ENCODE measurements at places on chromosomes 3 and 15. TPM values are rescaled to one million over a fixed set of nuclear protein-coding genes. Genes with fewer than 3 reads are reported as not detected.

ADCY5 gene
- 10.6 TPM for polyA plus RNA-seq

TM4SF1 gene
- 55.5 TPM for polyA plus RNA-seq

RYR3 gene
- 16.9 TPM for polyA plus RNA-seq

SERPINI2 gene
- polyA plus RNA-seq, result 1.9 TPM

STAB1 gene
- polyA plus RNA-seq, result 37.6 TPM

CIDEC gene
- polyA plus RNA-seq, result not detected

TTLL13 gene
- 0.45 TPM for polyA plus RNA-seq

DNA sequence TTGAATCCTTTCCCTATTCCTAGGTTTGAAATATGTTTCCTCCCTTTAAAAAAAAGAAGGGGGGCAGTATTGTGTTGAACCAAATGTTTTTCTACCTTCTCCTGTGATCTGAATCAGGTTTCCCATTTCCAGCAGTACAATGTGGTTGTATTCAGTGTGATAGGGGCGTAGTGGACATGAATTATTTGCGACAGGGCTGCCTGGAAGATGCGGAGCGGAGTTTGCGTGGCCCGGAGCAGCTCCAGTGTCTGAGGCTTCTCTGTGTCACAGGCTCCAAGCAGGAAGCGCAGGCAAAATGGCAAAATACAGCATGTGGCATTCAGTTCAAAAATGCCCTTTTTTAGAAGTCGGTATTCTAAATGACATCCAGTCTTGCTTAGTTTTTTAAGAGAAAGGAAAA, 154.4 kb downstream of the PGPEP1L start:
- peak; percentile 92 for DNase-seq

- no peak for DNase-seq
Measured at GRCh38 chr3:171836855-171837254, 6.3 kb upstream of the TMEM212 start.

- no peak for DNase-seq
Measured at GRCh38 chr15:80527961-80528360, 123.8 kb downstream of the ARNT2 start.

DNA sequence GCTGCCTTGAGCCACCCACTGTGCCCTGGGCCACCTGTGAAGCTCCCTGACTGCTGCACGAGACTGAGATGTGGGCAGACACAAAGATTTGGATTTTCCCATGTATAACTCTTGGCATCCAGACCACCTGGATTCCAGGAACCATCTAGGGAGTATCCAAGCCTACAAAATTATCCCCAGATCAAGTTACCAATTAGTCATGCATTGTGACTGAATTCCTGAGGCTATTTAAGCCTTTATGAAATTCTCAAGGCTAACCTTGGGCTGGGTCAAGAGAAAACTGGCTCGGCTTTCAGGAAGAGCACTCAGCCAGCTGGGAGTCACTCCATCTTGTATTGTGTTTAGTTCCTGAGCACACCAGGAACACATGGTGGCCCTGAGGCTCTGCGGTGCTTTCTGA, 13.3 kb upstream of the ATP13A5 start:
- peak; percentile 65 for DNase-seq

GRCh38 chr15:89905846-89906378, 6.8 kb downstream of the ARPIN start:
- DNase-seq, result no peak

GRCh38 chr3:94614192-94614591, 551.3 kb downstream of the NSUN3 start:
- DNase-seq, result no peak

GRCh38 chr3:5013021-5013906, 34.0 kb downstream of the BHLHE40 start:
- no peak for DNase-seq

DNA sequence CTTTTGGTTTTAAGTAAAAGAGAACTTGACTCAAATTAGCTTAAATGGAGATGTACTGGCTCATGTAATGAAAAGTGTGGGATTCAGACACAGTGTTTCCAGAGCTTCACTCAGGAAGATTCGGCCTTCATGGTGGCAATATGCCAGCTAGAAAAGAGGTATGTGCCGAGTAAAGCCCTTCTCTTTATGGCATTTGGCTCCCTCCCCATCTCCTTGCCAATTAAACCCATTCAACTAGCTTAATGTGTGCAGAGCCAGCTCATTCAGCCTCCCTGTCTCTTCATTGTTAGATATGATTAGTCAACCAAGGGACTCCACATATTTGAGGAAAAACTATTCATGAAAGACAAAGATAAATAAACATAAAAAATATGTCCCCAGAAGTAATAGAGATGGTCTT, 15.0 kb upstream of the TRANK1 start:
- no peak for DNase-seq

DNA sequence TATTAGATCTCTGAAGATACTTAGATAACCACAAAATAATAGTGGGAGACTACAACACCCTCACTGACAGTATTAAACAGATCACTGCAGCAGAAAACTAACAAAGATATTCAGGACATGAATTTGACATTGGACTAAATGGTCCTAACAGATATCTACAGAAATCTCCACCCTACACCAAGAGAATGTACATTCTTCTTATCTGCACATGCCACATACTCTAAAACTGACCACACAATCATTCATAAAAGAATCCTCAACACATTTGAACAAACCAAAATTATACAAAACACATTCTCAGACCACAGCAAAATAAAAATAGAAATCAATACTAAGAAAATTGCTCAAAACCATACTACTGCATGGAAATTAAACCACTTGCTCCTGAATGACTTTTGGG, 116.3 kb downstream of the DTWD1 start:
- no peak for DNase-seq

DNA sequence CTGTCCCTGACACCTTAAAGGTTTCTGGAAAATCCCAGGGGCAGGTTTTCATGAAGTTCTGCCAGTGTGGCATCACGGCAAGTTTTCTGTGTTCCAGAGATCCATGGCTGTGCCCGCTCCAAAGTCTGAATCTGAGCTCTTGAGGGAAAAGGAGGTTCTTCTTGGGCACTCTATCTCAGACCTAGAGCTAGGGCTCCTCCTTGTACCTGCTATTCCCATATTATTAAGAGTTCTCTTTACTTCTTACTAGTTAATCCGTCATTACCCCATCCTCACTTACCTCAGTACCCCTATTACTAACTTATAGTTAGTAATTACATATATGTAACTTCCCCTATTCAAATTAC, 5.9 kb upstream of the TRA2B start:
- no peak for DNase-seq

DNA sequence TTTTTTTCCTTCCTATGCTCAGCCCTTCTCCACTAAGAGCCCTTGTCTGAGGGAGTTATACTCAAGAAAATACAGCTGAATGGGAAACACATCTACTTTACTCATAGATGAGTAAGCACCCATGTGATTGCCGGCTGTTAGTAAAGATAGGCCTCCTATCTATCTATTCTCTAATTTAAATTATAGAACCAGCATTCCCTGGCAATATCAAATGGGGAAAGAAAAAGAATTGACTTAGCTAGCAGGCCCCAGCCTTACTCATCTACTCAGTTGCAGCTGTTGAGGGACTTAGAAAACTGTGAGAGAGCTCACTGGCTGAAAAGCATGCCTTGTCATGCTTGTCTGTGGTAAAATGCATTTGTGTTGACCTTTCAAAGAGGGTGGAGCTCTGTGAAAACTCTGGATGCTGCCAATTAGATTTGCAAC, 116.9 kb upstream of the LRRFIP2 start:
- DNase-seq, result no peak

- DNase-seq, result no peak
Measured at GRCh38 chr15:47614360-47615011, 102.8 kb upstream of the SEMA6D start.

DNA sequence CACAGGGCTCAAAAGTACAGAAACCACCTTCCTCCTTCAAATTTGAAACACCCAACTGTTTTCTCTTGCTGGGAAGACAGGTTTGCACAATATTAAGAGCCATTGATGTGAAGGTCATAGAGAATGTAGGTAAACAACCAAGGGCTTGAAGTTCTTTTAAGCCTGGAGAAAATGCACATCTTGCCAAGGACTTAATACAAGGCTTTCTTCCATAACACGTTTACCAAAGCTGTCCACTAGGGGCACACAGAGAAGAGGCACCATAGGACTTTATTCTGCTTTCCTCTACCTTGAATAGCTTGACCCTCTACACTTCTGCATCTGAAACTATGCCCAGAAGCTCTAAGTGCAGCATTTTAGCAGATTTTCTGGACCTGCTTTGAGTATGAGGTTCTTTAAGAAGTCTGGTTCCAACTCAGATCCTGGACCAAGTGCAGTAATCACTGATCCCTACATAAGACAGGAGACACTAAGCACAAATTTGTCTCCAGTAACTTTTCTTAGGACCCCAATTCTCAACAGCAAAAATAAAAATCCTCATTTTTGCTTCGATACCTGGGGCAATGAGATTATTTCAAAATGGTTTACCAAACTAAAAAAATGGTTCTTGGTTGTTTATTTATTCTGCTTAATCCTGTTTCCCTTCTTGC, 138.0 kb downstream of the FBN1 start:
- DNase-seq, result peak; percentile 44

DNA sequence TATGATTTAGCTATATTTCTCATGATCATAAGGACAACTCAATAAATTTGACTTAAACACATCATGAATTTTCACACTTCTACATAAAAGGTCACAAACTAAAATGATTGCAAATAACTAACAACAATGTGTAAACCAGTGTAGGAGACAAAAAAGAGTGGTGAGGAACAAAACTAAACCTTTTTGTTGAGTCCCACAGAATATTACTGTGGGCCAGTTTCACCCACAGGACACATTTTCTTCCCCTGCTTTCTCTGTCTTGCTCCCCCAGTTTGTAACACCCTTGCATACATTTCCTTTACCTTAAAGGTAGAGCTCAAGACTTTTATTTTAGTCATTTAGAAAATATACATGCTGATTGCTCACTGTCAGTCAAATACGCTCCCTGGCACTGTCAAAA, 130.9 kb upstream of the GOLGA6L6 start:
- no peak for DNase-seq

DNA sequence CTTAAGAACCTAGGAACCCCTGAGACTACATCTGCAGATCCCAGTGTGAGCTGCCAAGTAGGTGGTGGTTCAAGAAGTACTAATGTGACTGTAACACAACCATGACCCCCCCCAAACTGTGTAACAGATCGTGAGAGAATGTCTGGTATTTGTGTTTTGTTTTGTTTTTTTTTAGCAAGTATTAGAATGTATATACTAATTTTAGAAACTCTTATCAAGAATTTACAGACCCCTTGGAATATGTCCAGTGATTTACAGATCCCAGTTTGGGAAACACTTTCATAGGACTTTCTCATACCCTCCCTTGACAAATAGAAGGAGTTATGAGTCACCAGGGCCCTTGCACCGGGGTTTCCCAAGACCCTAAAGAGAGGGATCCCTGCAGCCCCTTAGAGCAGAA, 79.8 kb downstream of the SEMA5B start:
- DNase-seq, result no peak

- no peak for DNase-seq
Measured at GRCh38 chr3:156747046-156747445, 72.7 kb downstream of the TIPARP start.

- DNase-seq, result no peak
Measured at GRCh38 chr3:147760941-147761340, 351.8 kb downstream of the ZIC1 start.

DNA sequence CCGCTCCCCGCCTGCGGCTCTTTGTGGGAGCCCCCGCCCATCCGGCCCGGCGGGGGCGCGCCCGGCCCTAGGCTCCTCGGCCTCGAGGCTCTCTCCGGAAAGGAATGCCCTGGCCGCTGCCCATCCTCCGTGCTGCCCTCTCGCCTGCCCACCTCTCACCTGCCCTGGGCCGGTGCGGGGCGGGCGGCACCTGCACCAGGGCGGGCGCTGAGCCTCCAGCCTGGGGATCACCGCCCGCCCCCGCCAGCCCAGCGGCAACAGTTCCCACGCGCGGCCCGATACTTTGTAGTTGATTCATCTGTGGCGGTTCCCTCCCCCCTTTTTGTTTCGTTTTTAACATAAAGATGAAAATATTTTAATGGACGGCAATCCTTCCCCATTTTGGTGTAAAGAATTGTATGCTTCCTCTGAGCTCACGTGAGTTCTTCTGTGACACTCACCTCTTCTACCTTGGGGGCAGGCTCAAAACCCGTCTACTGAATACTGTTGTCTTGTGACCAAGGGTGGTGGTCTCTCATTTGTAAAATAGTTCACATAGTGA, 1.9 kb downstream of the KLF13 start:
- no peak for DNase-seq

DNA sequence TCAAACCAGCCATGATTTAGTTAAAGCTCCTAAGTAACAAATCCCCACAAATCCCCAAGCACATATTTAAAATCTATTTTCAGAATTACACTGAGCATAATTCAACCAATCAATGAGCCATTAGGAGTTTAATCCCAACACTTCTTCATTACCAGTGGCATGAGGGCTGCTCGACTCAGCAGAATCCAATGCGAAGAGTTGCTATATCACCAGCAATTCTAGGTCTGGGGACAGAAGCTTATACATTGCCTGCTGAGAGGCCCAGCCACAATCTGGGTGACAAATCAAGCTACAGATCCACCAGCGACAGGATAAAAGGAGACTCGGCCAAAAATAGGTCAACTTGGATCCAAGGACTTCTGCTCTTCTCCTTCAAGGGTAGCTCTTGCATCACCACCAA, 238.8 kb downstream of the NTRK3 start:
- DNase-seq, result no peak

DNA sequence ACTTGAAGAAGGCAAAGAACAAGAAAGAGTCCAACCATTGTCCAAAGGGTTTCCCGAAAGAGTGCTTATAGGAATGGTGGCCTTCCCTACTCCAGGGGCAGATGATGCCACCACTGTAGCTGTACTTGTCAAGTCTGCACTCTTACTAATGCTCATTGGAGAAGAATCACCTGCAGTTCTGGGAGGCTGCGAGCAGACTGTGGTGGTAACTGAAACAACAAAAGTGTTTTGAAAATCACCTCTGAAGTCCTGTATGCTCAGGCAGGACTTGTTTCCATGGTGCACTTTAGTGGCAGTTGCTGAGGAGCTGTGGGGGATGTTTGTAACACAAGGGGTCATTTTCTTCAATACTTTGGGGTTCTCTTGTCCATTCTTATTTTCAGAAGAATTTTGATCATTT, 36.0 kb downstream of the USF3 start:
- DNase-seq, result no peak

GRCh38 chr15:85988741-85989140, 90.9 kb upstream of the AGBL1 start:
- DNase-seq, result no peak

- peak; percentile 53 for DNase-seq
Measured at GRCh38 chr3:189710620-189711402, 79.6 kb downstream of the TP63 start.

- no peak for DNase-seq
Measured at GRCh38 chr3:151467069-151467468, 6.2 kb upstream of the IGSF10 start.

- DNase-seq, result no peak
Measured at GRCh38 chr3:18747383-18747782, 322.2 kb upstream of the SATB1 start.

GRCh38 chr3:17183951-17184550, 299.3 kb downstream of the PLCL2 start:
- DNase-seq, result no peak

All from left kidney (tissue), 8 donors.